ENCODE measurements at places on chromosomes 5 and 9. TPM values are rescaled to one million over a fixed set of nuclear protein-coding genes. Genes with fewer than 3 reads are reported as not detected.
A peak's percentile ranks its signal among the peaks of the same experiment; 100 is the strongest.

Gene PHYHD1
- 1.1 TPM for total RNA-seq

Gene TXNDC8
- total RNA-seq: not detected

Gene SERF1A
- 21.5 TPM for total RNA-seq

Gene SREK1
- total RNA-seq: 63.1 TPM

DNA sequence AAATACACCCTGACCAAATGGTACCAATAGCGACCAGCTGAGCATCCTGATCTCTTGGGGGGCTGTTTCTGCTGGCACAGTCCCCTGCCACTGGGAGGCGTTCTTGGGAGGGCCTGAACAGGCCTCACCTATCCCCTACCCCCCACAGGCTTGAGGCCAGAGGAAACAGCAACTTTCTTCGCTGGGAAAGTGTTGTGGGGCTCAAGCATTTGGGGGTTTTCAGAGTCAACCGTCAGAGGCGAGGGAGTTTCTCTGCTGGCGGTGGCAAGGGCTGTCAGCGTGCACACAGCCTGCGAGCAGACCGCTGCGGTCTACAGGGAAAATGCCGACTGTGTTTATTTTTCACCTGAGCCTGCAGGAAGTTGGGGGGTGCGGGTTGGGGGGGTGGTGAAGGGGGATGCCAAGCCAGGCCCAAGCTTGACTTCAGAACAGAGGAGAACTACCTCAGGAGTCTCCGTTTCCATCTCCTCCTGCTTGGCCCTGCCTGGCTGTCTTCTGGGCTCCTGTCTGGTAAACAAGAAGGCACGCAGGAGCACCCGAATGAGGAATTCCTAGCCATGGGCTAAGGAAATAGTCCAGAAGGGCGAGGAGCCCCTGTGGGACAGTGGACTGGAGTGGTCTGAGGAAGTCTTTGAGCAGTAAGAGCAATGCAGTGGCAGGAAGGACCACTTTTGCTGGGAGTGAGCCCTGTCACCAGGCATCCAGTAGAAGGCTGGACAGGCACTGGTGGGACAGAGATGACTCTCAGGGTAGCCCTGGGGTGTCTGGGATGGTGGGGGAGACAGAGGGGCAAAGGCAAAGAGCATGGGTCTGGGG is 18.1 kb downstream of the TCF7 start:
- H3K27ac ChIP-seq: peak overlapping the region; percentile 64
- peak overlapping the region; percentile 87 for H3K4me3 ChIP-seq
- peaks cover 17% of the 10 kb centered on the region for H3K36me3 ChIP-seq
- H3K27me3 ChIP-seq: no peaks in the 10 kb centered on the region
- H3K4me1 ChIP-seq: peaks cover 100% of the 10 kb centered on the region

- DNase-seq: no peak
- H3K27ac ChIP-seq: no peak overlapping the region
- H3K27me3 ChIP-seq: no peaks in the 10 kb centered on the region
- H3K4me3 ChIP-seq: no peak overlapping the region
- no peaks in the 10 kb centered on the region for H3K36me3 ChIP-seq
These were observed 10.0 kb downstream of the ZSWIM6 start for GRCh38 chr5:61342071-61342501.
